ENCODE measurements at places on chromosomes 7 and 10.

GRCh38 chr10:8056871-8057331 lies 2.4 kb downstream of the GATA3 start:
- peak; percentile 74 for DNase-seq

- no peak for DNase-seq
These were observed 101.8 kb upstream of the GDF10 start for GRCh38 chr10:47198221-47198620.

DNA sequence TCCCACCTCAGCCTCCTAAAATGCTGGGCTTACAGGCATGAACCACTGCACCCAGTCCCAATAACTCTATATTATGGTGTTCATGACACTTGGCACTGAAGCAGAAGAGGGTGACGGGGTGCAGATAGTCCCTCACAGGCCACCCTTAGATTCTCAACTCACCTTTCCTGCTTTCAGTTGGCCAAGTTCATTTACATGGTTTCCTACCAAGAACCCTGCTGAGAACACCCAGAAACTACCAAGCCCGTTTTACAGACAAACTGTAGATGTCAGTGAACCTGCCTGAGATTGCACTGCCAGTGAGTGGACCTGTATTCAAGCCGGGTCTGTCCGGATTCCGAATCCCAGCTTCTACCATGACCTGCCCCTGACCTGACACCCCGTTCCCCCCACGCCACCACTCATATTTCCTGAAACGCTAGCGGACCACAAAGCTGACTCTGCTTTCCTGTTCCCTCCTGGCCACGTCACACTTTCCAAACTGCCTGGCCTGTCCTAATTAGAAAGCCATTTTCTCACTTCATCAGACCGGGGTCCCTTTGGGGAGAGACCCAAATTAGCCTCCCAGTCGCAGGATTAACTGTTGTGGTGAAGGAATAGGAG lies 17.3 kb downstream of the GRID2IP start:
- DNase-seq = peak; percentile 58

- no peak for DNase-seq
These were observed 12.2 kb upstream of the RSBN1L start for GRCh38 chr7:77684030-77684429.

DNA sequence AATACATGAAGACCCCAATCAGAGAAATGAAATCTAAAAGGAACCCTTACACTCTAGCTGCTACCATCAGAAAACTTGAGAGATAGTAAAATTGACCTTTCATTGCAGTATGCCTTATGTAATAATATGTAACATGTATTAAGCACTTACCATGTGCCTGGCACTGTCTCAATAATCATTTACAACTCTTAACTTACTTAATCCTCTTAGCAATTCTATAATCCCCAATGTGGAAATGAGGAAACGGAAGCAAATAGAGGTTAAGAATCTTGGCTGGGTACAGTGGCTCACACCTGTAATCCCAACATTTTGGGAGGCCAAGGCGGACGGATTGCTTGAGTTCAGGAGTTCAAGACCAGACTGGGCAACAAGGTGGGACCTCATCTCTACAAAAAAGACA lies 29.8 kb upstream of the FHIP2A start:
- no peak for DNase-seq

DNA sequence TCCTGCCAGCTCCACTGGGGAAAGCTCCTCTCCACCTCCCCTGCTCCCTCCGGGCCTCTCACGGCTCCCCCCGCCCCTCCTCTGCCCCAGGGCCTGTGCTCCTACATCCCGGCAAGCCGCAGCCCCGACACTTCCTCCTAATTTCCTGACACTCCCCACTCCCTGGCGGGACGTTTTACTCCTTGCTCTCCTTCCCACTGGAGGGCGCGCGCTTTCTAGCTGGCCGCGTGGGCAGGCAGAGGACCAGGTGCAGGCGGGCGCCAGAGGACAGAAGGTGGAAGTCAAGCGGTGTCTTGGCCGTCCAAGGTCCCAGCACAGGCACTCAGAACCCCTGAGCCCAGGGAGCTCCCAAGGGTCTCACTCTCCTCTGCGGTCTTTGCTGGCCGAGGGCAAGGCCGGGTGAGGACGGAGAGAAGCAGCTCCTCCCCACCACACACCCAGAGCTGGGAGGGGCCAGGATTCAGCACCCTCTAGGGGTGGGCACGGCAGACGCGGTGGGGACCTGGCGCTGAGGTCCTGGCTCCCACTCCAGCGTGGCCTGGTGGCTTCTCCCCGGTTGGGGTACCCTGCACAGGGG lies 19.1 kb downstream of the ADAM8 start:
- DNase-seq = no peak

DNA sequence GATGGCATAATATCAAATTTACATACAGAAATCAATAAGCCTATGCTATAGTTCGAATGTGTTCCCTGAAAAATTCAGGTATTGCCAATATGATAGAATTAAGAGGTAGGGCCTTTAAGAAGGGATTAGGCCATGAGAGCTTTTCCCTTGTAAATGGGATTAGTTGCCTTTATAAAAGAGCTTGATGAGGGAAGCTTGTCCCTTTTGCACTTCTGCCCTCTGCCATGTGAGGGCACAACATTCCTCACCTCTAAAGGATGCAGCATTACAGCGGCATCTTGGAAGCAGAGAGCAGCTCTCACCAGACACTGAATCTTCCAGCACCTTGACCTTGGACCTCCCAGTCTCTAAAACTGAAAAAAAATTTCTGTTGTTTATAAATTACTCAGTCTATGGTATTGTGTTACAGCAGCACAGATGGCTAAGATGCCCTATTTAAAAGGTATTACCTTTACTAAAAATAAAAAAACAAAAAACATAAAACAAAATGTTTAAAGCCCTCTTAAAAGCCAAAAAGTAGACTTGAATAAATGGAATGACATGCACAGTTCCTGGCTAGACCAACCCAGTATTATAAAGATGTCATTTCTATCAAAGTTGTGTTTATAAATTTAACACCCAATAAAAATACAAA lies 909.6 kb downstream of the REEP3 start:
- DNase-seq = no peak

DNA sequence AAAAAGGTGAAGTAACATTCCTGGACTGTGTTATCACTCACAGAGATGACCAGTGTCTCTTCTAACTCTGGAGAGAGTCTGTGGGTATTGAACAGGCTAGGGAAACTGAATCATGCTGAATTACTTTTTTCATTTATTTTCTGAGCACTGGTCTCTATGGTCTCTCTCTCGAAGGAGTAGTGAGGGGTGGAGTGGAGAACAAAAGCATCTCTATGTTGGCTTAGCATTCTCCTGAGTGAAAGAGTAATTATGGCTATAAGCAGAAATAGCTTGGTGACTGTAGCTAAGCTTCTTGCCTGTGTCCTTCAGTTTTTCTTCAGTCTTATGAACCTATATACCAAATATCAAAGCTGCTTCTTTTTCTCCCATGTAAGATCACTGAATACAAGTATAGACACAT lies 64.6 kb upstream of the PTN start:
- DNase-seq = no peak

GRCh38 chr7:664997-665735 lies 61.3 kb upstream of the DNAAF5 start:
- no peak for DNase-seq

GRCh38 chr7:157018997-157019608 lies 8.6 kb upstream of the MNX1 start:
- DNase-seq = no peak

- no peak for DNase-seq
These were observed 201.6 kb upstream of the FZD8 start for GRCh38 chr10:35843524-35844181.

- DNase-seq = no peak
These were observed 19.4 kb downstream of the LDB3 start for GRCh38 chr10:86687750-86688149.

DNA sequence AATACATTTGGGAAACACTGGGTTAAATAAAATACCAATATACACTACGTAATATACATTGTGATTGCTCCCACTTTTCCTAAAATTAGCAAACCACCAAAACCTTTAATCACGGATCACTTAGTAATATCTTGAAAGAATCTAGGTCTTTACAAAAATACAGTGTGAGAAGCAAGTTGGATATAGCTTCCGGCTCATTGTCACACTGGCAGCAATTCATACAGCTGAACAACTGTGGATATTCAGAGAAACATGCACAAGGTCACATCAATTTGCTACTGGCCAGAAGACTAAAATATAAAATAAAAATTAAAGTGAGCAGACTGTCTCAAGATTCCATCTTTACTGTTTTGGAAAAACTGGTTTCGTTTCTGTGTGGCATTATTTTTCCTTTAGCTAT lies 69.1 kb downstream of the ZNF438 start:
- no peak for DNase-seq

DNA sequence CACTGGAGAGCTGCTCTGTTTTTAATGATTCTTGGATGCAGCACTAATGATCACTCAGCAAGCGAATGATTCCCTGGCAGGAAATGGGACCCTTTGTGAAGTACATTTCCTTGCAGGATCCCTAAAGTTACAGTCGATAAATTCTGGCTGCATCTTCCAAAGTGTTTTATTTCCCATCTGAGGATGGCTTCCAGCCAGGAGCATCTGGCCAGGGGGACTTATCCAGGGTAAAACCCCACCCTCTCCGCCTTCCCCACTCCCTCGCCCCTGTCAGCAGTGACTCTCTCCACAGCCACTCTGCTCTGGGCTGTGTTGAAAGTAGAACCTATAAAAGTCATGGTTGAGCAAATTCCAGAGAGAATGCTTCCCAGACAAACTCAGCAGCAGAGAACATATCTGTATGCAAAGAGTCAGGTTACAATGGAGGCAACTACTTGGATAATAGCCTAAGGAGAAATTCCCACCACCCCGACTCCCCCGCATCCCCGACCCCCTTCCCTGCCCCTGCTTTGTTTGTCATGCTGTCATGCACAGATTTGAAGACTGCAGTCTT lies 111.0 kb upstream of the ANLN start:
- DNase-seq = no peak

GRCh38 chr7:116235380-116235779 lies 25.0 kb downstream of the TES start:
- no peak for DNase-seq

DNA sequence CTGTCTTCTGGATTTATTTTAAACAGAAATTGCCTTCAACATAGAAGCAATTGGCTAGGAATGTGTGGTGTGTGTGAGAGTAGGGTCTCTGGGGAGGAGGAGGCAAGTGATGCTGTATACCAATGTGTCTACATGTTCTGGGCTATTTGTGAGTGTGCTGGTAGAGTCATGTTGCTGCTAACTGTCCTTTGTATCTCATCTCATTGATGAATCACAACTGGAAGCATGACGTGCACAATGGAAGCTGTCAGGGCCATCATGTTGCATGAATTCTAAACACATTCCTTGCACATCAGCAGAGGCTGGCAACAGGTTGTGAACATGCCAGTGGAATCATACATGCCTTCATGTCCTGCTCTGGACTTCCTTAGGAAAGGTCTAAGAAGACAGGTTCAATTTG lies 199.7 kb downstream of the BMPER start:
- DNase-seq = no peak

DNA sequence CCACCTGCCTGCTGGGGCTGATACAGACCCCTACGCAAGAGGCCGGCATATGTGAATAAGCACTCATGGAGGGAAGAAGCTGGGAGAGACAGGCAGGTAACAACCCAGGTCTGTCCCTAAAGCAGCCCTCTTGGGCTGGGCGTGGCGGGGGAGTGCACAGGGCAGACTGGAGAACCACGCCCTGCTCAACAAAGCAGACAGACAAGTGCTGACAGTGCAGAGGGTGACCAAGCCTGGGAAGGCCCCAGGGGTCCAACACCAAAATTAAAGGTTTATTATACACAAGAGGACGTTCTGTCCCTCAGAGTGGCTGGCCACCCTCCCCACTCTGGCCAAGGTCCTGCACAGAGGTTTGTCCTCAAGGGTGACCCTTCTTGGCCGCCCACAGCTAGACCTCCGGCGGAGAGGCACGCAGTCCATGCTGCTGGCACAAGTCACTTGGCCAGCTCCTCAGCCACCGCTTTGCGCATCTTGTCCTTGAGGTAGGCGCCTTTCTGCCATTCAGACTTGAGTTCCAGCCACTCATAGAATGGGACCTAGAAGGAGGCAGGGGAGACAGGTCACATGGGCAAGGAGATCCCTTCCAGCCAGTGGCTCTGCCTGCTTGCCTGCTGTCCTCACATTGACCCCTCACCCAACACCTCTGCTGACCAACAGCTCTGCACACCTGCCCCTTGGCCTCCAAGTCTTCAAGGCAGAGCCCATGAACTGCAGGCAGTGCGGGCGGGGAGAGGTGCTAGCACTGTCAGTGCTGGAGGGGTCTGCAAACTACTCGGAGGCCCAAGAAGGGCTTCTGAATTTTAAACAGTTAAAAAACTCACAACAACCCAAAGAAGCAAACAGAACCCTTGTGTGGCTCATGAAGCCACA lies 11.4 kb upstream of the NACAD start:
- no peak for DNase-seq

- no peak for DNase-seq
These were observed 62.5 kb upstream of the LEP start for GRCh38 chr7:128178611-128179010.

DNA sequence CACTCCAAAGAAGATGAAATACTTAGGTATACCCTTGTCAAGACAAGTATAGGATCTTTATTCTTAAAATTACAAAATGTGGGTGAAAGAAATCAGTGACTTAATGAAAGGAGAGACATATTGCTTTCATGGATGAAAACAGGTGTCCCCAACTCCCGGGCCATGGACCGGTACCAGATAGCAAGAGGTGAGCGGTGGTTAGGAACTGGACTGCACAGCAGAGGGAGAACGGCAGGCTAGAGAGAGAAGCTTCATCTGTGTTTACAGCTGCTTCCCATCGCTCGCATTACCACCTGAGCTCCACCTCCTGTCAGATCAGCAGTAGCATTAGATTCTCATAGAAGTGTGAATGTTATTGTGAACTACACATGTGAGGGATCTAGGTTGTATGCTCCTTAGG lies 408.9 kb downstream of the CALN1 start:
- DNase-seq = no peak

- DNase-seq = no peak
These were observed 62.4 kb upstream of the CC2D2B start for GRCh38 chr10:95845411-95845810.

DNA sequence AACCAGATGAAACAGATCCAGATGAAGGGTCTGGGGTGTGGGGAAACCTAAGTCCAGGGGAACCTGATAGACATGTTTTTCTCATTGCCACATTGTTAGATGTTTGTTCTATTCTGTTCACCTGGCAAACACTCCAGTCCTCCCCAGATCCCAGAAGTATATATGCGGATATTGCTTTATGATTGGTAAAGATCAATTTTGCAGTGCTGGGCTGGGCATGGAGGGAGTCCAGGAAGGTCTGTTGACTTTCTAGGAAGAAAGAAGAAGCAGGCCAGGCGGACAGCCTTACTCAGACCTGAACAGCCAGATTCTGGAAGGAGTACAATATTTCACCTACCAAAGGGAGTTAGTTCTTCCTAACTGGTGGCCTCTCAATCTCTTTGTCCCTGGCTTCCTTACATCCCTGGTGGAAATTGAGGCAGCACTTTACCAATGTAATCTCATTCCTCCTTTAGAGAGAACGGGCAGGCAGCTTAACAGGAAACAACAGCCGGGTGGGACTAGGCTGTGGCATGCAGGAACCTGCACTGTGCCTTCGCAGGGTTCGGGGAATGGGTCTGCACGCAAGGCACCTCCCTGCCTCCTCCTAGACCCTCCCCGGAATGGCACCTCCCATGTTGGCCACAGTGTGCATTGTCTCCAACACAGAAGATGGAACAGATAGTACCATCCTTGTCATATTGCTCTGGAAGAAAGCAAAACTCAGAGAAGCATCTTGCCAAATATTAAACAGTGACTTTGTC lies 930 bp downstream of the GIMAP6 start:
- peak; percentile 70 for DNase-seq

GRCh38 chr7:32513210-32513609 lies 17.9 kb downstream of the AVL9 start:
- no peak for DNase-seq
